Stimulated activated CD4-positive, alpha-beta T cell treated with anti-CD3 and anti-CD28 coated beads, Interleukin-15, amount 100 ng/mL, for 24 hours (primary cell): ENCODE measurements at places on chromosomes 5 and 9.

DNA sequence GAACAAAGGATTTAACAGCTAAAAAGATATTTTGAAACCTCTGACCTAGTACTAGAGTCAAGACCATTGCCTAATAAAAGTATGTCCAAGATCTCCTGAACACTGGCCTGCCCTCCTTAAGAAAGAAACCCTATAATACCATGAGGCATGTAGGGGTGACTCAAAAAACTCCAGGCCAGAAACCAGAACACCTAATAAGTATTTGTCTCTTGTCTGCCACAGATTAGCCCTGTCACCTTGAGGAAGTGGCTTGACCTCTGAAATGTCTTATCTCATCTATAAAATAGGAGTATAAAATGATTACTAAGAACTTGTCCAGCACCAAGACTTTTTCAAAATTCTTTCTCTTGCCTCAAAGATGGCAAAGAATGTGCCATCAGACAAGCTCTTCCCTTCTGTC, 125.5 kb upstream of the RASGRF2 start:
- no peak for DNase-seq

DNA sequence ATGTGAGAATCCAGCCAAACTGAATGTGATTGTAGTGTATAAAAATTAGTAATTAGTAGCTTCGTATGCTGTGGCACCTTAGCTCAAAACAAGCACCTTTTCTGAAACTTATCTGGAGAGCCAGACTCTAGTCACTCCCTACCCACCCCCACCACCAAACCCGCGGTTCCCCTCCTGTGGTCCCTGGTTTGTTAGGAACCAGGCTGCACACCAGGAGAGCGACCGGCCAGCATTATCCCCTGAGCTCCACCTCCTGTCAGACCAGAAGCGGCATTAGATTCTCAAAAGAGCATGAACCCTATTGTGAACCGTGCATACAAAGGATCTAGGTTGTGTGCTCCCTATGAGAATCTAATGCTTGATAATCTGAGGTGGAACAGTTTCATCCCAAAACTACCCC, 498.6 kb downstream of the CHSY3 start:
- no peak for DNase-seq

GRCh38 chr5:98309785-98310598, 463.5 kb upstream of the RGMB start:
- peak; percentile 18 for DNase-seq

GRCh38 chr9:20220286-20220685, 402.0 kb downstream of the MLLT3 start:
- DNase-seq, result no peak

GRCh38 chr9:131640438-131641137, 95.3 kb downstream of the PRRT1B start:
- no peak for DNase-seq

GRCh38 chr9:34065541-34065940, 16.9 kb upstream of the UBAP2 start:
- DNase-seq, result no peak

- DNase-seq, result no peak
These were observed 59.2 kb downstream of the TTLL11 start for GRCh38 chr9:122033775-122034373.

- DNase-seq, result no peak
These were observed 297.7 kb downstream of the IRX2 start for GRCh38 chr5:2453781-2454180.

- DNase-seq, result no peak
These were observed 168.1 kb upstream of the POC5 start for GRCh38 chr5:75885321-75885720.

GRCh38 chr9:81618923-81619322, 70.4 kb downstream of the TLE1 start:
- no peak for DNase-seq
